ENCODE measurements at places on chromosomes 4 and X.
A peak's percentile ranks its signal among the peaks of the same experiment; 100 is the strongest.

DNA sequence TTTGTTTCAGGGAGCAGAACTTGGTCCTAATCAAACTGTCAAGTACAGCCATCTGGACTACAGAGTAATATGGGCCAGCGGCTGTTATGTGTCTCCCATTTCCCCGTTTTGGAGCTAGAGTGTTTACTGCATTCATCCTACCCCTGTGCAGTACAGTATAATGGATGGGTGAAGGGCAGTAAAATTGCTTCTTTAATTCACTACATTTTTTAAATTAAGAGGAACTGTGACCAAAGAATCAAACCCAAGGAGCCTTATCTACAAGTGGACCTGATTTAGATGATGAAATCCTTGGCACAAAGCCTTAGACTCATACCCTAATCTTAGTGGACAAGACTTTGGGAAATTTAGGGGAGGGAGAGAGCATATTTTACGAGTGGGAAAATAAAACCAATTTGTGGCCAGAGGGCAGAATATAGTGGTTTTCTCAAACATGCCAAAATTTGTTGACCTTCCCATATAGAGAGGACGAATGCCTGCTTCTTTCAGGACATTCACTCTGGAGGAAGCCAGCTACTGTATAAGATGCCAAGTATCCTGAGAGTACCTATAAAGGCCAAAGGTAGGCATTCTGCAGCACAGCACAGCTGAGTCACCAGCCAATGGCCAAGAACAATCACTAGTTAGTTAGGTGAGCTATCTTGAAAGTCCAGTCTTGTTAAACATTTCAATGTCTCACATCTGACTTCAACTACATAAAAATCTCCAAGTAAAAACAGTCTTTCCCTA, 253.8 kb upstream of the KCNIP4 start:
- DNase-seq, result no peak

DNA sequence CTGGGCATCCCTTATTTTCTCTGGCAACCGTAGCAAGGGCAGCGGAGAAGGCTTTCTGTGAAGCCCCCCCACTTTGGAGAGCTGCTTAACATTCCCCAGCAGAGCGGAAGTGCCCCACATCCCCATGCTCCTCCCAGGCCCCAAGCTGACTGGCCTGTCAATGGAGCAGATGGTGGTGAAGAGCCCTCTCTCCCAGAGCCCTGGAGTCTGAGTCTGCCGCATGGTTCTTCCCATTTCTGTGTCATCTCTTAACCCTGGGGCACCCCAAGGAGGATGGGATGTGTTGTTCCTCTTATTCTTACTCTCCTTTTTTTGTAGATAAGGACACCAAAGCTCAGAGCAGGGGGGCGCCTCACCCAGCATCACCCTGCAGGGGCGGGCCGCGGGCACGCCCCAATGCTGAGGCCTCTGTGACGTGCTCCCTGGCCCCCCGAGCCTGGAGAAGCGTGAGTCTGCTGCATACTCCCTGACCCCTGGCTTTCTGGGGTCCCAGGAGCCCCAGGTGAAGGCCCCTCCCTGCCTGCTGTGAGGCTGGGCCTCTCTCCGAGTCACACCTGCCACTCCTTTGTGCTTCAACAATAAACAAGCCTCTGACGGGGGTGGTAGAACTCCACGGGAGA, 35.9 kb downstream of the ADRA2C start:
- DNase-seq, result no peak

GRCh38 chr4:829291-829690, 3.4 kb upstream of the CPLX1 start:
- DNase-seq, result no peak

DNA sequence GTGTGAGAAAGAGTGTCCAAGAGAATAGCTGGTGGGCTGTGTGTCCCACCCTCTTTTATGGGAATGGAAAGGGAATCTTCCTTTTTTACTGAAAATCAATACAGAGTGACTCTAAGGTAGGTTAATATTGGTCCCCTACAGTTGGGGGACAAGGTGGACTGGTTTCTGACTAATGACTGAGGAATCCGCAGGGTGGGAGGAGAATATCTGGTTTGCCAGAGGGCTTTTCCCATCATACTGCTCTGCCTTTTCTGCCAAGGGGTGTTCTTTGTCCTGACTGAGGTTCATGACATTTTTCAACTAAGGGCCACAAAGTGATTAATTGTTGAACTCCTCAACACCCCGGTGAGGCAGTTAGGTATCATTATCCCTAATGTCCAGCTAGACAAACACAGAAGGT, 261.6 kb downstream of the SPATA18 start:
- no peak for DNase-seq

- DNase-seq, result no peak
Observed at GRCh38 chr4:22179124-22179874, 230.7 kb upstream of the KCNIP4 start.

DNA sequence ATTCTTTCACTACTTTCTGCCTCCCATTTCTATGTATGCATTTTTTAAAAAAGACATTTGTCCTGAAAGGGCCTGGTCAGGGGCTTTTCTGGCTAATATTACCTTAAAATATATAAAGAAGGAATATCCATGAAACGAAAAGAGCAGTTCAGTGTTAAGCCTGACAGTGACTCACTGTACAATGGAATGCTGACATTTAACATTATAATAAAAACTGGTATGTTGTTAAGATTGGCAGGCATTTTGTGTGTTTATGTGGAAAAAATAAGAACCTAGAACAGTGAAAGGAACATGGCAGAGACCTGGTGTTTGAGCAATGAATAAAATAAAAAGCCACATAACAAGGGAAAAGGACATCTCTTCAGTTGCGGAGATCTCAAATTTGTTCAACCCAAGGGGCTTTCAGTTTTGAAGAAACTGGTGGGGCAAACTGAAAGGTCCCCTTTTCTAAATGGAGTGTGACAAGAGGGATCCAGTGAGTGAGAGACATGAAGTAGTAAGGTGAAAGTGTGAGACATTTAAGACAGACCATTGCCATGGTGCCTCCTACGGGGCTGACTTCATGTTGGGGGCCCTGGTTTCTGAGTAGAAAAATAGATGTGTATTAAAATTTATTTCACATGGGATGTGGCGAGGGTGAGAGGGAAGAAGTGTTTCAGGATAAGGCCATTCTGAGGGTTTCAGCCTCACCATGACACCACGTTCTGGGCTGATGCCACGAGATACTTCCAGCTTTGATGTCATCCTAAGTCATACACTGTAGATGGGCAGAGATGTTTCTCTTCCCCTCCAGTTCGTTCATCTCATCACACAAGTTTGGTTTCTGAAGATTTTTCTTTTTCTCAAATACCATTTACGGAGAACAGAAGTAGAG, 324.9 kb downstream of the PPP3CA start:
- DNase-seq, result no peak

DNA sequence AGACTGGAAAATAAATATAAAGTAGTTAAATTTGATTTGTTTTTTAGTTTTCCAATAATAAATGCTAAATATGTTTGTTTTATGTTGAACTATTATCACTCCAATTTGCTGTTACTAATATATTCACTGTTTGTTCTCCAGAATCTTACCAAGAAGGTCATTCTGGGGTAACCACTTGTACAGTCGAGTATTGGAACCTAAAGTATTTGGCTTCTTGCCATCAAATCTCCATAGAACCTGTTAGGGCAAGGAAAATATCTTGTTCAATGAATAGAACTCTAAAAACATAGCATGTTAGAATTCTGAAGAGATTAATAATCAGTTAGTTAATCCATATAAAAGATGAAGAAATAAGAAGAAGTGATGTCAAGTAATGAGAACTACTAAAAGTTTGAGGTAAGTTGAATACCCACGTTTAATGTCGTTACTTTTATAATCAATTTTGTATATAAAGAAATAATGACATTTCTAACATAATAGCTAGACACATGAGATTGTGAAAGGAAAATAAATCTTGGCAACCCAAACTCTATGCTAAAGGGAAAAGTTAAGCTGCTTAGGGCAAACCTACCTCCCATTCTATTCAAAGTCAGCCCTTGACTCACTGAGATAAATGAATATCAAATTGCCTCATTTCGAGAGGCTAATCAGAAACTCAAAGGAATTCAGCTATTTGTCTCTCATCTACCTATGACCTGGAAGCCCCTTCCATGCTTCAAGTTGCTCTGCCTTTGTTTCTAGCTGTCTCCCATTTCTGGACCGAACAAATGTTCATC, 15.3 kb downstream of the UGT2B15 start:
- DNase-seq, result no peak

DNA sequence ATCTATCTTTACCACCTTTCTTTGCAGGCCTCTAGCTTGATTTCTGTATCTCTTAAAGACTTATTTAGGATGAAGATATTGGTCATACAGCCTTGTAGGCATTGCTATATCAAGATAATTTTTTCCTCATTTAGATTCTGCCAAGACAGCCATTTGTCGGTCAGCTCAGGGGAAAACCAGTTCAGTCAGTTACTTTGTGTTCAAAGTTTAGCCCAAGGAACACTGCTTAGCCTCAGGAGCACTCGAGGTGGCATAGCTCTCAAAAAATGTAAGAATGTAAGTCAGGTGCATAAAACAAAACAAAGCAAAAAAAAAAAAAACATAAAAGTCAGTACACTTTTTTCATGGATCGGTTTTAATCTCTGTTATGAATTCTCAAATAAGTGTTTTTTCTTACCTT, 43.4 kb downstream of the NRK start:
- no peak for DNase-seq

GRCh38 chr4:45869184-45869583, 254.7 kb downstream of the GABRG1 start:
- no peak for DNase-seq

- no peak for DNase-seq
Observed at GRCh38 chr4:14918336-14918735, 83.9 kb upstream of the CPEB2 start.

DNA sequence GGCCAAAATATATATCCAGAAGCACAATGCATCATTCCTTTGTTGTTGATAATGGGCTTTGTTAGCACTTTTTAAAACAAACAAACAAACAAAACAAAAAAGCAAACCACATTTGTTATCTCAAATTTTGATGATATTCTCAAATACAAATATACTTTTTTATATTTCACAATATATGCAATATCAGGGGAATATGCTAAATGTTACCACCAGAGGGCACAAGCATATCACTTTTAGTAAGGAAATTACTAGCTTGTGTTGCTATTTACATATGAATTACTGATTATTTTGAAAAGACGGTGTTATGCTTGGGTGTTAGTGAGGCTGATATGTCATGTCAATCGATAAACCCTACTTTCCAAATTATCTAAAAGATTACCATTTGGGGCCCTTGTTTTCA, 29.1 kb downstream of the RIPPLY1 start:
- no peak for DNase-seq

GRCh38 chr4:127482049-127482448, 150.7 kb upstream of the INTU start:
- DNase-seq, result no peak

DNA sequence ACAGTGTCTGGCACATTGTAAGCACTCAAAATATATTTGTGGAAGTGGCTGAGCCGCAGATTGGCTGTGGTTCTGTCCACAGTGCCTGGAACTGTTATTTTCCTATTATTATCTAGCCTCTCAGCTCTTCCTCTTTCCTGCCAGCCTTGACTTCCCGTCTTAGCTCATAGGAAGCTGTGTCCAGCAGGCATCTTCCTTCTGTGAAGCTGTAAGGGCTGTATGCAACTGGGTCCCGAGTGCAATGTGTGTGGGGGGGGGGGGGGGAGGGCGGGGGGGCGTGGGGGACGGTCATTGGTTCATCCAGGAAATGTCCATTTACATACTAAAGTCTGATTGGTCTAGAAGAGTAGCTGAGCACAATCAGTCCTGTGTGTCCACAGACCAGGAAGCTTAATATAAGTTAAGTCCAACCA, 210.7 kb downstream of the PDGFRA start:
- DNase-seq, result no peak

DNA sequence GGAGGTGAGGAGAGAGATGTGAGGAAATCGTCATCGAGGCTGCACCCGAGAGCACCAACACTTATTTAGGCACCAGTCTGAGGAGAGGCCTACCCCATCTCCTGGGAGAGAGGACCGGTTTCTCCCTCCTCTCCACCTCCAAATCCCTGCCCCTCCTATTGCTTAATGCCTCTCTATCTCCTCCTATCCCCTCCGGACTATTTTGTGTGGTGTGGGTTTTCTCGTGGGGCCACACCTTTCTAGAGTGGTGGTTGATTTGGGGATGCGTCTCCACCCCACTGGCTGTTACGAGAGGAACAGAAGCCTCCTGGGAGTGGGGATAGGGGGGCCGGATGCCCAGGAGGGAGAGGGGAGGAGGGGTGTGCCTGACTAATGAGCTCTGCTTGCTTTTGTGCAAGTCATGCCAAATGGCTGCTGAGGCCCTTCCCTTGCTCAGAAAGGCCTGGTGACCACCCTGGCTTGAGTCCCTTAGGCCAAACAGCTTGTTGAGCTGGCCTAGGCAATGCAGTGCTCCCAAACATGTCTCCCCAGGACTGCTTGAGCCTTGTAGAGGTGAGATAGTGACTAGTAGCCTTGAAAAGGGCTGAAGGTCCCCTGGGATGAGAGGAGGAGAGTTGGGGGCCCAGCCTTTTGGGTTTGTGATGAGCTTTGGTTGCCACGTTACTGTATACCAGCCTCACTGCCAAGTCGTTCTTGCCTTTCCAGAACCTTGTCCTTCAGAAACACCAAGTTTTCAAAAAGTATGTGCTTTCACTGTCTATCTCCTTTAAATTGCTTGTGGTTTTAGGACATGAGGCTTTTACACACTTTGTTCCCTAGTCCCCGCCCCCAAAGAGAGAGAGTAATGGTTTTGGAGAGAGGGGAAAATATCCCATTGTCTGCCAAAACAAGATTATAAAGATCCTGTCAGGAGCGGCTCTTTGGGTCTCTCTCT, 1.2 kb downstream of the MSN start:
- peak; percentile 25 for DNase-seq

DNA sequence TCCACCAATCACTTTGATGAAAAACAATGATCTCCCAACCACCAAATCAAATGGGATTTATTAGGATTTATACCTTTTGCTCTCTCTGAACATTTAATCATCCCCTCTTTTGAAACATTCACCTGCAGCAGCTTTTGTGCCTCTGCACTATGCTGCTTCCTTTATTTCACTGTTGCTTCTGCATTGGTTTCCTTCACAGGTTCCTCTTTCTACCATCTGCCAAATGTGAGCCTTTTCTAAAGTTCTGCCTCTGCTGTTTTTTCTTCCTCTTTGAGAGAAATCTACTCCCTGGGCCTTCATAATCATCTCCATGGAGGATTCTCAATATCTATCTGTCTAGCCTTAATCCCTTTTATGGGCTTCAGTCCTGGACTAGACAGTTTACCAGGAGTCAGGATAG, 24.7 kb downstream of the CUL4B start:
- no peak for DNase-seq

DNA sequence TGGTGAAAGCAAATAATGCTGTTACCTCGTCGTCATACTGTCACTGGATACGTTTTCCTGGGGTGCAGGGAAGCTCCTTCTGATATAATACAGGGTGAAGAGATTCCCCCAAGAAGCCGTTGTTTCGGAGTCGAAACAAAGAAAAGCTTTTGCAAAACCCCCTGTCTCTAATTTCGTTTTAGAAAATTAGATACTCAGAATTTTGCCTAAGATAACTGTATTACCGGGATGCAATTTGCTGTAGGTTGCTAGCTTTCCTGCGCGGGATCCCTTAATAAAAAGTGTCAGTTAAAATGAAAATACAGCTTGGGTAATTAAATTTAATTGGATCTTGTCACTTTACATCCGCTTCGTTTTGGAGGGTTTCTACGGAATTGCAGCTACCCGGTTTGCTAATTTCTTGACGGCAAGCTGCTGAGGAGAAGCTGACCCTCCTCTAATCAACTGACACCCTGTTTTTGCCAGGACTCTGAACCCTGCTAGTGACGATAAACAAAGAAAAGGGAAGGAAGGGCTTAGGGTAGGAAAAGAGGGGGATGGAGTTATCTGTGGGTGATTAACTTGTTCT, 174.6 kb downstream of the SHOX start:
- DNase-seq, result no peak

GRCh38 chr4:14117575-14118238, 490.2 kb upstream of the BOD1L1 start:
- DNase-seq, result no peak
